ENCODE measurements at places on chromosomes 3 and 15.

GRCh38 chr3:29559741-29560465 is 279.0 kb downstream of the RBMS3 start:
- DNase-seq: no peak

- no peak for DNase-seq
These were observed 27.2 kb upstream of the LMOD3 start for GRCh38 chr3:69149586-69149985.

DNA sequence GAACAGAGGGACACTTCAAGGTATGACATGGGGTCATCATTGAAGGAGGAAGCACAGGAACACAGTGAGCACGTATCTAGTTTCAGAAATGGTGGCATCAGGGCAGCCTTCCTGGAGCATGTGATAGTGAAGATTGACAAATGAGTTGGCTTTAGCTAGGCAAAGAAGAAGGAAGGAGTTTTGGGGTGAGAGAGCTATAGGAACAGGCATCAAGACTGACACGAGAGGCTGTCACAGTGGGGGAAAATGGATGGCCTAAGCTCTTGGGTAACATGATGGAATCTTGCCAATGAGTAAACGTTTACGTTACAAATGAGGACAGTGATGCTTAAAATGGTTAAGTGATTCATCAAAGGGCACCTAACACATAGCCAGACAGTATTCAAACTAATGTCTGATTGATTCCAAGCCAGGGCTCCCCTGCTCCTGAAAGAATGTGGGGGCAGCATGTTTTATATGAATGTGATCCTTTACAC is 23.1 kb upstream of the GPR171 start:
- DNase-seq: no peak

GRCh38 chr15:25239471-25240345 is 199.1 kb downstream of the UBE3A start:
- DNase-seq: no peak

GRCh38 chr3:52056968-52057811 is 819 bp upstream of the DUSP7 start:
- DNase-seq: peak; percentile 100

DNA sequence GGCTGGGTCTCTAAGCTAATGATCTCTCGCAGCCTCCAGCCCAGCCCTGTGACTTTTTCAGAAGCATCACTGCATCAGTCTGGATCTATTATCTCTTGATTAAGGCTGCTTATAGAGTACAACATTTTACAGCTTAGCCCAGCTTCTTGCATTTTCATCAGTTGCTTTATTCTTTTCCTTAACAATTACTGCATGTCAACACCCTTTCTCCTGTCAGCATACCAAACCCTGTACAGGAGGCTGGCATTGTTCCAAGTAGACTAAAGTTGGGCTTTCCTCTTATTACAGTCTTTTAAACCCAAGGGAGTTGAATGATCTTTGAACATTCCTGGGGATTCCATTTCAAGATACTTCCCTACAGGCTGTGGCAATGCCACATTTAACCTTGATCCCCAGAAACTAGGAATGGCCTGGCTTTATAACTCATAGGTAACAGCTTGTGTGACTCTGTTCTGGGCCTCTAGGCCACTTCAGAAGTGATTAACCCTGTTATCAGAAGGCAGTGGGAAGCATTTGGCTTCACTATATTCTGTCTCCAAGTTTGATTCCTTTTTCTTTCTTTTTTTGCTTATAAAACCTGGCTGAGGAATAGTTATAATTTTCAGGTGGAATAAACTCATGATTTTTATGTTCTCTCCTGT is 182.9 kb downstream of the KCNMB2 start:
- no peak for DNase-seq

DNA sequence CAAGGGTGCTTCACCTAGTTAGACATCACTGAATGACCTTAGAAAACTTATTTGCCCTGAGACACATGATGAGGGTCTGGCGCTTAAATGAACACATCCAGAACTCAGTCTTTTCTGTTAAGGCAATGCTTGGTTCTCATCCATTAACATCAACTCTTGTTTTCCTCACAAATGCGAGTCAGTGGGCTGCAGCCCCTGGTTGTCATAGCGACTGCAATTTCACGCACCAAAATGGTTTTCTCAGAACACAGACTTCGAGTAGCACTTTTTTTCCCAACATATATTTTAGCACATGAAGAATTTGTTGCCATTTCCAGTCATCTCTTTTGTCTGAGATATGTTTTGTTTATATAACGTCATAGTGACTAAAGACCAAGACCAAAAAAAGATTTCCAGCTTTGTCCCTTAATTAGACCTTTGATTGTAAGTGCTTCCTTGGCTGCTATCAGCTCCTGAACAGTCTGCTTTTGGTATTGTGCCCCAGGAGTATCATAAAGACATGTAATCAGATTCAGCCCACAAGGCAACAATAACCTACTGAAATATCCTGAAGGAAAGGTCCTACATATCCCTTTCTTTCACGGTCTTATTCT is 68.5 kb downstream of the GPR176 start:
- DNase-seq: no peak

GRCh38 chr15:27831384-27832236 is 267.5 kb downstream of the OCA2 start:
- no peak for DNase-seq

GRCh38 chr3:186220911-186221645 is 112.2 kb upstream of the ETV5 start:
- peak; percentile 82 for DNase-seq

DNA sequence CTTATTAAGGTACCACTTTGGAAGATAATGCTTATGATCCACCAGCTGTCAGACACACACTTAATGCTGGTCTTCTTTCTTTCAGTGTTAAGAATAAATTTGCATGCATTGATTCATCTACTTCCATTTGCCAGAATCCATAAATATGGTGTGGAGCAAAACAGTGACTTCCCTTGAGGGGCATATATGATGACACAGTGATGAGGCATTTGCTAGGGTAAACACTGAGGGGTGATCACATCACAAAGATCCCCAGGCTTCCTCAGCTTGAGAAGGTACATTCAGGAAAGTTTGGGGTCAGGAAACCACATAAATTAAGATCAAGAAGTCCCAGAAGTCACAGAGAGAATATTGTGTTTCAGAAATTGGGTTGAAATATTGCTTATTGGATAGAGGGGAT is 9.9 kb upstream of the ZBED2 start:
- DNase-seq: no peak

DNA sequence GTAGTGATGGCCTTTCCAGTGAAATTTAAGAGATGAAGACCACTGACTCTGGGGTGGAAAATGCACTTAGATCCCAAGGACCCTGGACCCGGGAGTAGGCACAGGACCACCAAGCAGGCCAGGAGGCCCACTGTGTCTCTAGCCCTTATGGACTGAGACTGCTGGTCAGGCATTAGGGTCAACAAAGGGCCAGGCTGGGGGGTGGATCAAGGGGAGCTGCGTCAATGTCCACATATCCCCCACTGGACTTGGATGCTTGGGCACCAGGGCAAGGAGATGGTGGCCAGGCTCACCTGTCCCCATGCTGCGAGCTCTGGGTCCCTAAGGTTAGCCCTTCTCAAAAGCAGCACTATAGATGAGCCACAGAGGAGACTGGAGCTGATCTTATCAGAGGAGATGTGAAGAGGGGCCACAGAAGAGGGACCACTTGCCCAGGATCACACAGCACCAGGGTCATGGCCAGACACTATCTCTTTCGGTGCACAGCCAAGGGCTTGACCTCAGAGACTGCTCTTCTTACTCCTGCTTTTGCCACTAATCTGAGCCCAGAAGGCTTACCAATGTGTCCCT is 14.7 kb downstream of the RAB6B start:
- DNase-seq: no peak

DNA sequence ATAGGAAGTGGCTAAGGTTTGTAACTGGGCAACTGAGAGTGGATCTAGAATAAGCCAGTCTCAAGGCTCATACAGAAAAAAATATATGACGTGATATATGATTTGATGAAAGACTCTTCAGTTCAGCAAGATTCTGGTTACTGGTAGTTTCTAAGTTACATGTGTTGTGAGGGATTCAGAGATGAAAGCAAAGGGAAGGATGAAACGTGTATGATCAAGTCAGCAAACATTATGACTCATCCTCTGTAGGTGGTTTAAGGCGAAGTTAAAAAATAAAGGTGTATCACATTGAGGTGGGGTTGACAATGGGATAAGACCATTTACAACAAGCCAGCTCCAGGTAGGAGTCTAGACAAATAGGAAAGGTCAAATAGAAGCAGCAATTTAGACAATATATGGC is 16.2 kb downstream of the TERC start:
- DNase-seq: no peak

GRCh38 chr3:63662500-63662899 is 10.0 kb downstream of the SNTN start:
- no peak for DNase-seq

GRCh38 chr15:64324165-64324877 is 31.7 kb downstream of the CSNK1G1 start:
- no peak for DNase-seq

- no peak for DNase-seq
These were observed 8.5 kb upstream of the OXTR start for GRCh38 chr3:8777978-8778267.

- DNase-seq: no peak
These were observed 11.9 kb downstream of the RTP3 start for GRCh38 chr3:46509661-46510187.

DNA sequence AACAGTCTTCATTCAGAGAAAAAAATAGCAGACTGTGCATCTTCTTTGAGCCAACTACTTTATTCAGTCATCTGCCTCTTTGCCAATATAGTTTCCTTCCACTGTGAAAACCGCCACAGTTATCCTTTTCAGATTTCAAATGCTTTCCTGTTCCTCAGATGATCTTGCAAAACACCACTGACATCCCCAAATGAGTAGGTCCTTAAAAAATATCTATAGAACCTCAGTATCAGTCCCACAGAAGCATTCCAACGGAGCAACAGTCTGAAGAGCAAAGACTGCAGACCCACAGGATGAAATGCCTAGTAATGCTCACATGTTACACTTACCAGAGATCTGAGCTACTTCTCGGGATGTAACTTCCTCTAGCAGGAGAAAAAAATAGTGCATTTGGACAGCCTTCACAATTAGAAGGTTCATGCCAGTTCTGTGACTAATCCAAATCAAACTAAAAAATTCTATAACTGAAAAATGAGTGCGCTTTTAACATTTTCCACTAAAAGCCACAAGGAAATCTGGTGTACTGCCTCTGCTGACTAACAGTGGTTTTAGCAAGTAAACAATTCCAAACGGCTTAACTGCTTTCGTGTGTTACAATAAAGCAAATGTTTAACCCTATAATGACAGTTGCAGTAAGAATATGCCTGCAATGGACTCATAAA is at the start of gene ANKRD28:
ANKRD28 (minus strand) TSS at position 338 of the 662 bp plus-strand sequence. CDS start 1,458 bp downstream, outside the sequence.
- DNase-seq: peak; percentile 83

DNA sequence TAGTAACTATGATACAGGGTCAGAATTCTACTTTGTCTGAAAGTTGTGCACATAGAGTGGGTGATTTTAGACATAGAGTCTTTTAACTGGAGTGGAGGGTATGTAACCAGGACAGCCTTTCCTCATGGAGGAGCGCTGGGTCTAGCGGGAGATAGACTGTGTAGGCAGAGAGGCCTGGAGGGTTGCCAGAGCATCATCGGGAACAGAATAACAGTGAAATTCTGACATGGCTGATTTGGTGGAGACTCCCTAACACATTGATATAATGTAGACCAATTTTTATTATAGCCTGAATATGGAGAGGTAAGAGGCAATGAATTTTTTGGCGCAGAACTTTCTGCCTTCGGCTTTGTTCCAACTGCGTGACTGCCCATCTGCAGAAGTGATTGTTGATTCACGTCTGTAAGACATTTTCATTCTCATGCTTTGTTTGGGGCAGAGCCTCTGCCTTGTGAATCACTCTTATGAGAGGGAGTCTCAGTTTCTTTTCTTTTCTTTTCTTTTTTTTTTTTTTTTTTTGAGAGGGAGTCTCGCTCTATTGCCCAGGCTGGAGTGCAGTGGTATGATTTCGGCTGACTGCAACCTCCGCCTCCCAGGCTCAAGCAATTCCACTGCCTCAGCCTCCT is 16.0 kb downstream of the LPP start:
- DNase-seq: peak; percentile 43

DNA sequence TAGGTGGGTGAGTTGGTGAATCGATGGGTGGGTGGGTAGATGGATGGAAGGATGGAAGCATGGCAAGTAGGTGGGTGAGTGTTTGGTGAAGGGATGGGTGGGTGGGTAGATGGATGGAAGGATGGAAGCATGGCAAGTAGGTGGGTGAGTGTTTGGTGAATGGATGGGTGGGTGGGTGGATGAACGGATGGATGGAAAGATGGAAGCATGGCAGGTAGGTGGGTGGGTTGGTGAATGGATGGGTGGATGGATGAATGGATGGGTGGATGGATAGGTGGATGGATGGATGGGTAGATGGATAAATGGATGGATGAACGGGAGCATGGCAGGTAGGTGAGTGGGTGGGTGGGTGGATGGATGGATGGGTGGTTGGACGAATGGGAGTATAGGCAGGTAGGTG is 65.1 kb downstream of the SLC6A1 start:
- no peak for DNase-seq

- DNase-seq: no peak
These were observed 31.3 kb downstream of the LDHAL6B start for GRCh38 chr15:59237924-59238331.

DNA sequence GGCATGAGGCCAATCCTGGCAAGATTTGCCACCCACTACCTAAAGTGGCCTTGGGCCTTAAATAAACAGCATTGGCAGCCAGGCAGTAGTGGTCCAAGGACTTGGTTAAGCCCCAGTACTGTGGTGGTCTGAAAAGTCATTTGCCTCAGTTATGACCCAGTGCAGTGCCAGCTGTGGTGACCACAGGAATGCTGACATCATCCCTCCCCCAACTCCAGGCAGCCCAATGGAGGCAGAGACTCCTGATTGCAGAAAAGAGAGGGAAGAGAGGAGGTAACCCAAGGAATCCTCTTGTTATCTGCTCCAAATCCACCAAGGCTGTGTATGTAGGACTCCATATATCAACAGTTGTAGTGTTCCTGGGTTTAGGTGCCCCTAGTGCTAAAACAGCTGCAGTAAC is 883.6 kb downstream of the SQOR start:
- no peak for DNase-seq

DNA sequence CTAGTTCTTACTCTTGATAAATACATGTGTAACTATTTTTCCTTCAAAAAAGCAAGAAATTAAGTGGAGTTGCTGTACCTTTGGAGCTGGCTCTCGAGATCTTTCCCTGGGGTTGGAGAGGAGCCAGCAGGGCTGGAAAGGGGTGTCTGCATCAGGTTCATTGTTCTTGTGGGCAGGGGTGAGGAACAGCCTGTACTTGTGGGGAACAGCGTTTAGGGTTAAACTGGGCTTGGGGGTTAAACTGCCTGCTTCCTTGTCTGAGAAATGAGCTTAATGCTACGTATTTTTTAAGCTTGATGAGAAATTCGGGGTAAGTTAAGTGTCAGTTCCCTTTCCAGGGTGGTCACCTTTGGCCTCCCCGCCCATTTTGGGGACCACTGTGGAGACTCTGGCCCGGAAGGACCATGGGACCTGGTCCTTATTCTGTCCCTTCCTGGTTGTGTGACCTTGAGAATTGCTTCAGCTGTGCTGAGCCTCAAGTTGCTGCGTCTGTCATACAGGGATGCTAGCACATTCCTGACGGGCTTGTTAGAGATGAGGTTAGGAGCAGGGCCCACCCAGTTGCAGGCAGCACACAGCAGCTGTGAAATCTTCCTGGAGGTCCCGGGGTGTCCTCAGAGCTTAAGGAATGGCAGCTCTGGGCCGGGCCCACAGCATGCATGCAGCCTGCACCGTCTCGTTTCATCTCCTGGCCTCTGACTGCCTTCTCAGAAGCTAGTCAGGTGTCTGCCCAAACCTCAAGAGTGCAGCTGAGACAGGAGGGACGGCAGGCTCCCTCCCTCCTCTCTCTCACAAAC is 11.6 kb downstream of the H1-8 start:
- DNase-seq: no peak

Measured in globus pallidus (tissue), 1 donor.